ENCODE measurements at places on chromosomes 4 and X.
A peak's percentile ranks its signal among the peaks of the same experiment; 100 is the strongest.

GRCh38 chr4:78047366-78047765, 9.8 kb upstream of the FRAS1 start:
- no peak for DNase-seq

GRCh38 chr4:152864361-152864760, 71.8 kb upstream of the FHDC1 start:
- DNase-seq, result no peak

- DNase-seq, result no peak
Measured at GRCh38 chrX:482702-483203, 96.0 kb upstream of the PPP2R3B start.

DNA sequence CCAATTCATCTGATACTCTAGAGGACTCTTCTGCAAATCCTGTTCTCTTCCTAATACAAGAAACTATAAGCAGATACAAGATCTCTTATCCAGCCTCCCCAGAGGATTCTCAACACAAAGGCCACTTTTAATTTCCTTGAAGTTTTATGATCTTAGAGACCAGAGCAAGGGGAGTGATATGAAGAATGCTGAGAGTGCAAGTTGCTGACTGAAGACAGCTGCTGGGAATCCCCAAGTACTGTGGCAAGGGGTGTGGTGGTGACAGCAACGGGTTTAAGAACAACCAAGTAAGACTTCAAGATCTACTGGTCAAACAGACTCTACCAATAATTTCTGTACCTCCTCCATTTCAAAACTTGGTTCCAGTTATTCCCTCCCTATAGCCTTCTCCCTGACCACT, 7.0 kb downstream of the AMMECR1 start:
- peak; percentile 20 for DNase-seq

- DNase-seq, result peak; percentile 81
Measured at GRCh38 chr4:138734746-138735145, 280.8 kb upstream of the NOCT start.

- no peak for DNase-seq
Measured at GRCh38 chr4:47915378-47915777, 995 bp upstream of the NFXL1 start.

DNA sequence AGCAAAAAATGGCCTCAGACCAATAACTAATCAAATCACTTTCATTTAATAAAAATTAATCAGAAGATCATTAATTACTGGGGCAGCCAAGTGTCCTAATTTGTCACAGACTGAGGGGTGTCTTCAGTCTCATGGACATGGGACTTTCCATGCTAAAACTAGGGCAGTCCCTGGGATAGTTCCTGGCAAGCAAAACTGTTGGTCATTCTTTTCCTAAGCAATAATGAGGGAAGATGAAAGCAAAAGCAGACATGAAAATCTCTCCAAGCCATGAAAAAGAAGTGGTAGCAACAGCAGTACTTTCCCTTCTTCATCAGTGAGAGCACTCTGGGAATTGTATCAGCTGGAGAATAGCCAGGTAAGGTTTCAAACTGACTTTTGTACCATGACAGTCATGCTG, 3.7 kb upstream of the ANTXR2 start:
- no peak for DNase-seq

DNA sequence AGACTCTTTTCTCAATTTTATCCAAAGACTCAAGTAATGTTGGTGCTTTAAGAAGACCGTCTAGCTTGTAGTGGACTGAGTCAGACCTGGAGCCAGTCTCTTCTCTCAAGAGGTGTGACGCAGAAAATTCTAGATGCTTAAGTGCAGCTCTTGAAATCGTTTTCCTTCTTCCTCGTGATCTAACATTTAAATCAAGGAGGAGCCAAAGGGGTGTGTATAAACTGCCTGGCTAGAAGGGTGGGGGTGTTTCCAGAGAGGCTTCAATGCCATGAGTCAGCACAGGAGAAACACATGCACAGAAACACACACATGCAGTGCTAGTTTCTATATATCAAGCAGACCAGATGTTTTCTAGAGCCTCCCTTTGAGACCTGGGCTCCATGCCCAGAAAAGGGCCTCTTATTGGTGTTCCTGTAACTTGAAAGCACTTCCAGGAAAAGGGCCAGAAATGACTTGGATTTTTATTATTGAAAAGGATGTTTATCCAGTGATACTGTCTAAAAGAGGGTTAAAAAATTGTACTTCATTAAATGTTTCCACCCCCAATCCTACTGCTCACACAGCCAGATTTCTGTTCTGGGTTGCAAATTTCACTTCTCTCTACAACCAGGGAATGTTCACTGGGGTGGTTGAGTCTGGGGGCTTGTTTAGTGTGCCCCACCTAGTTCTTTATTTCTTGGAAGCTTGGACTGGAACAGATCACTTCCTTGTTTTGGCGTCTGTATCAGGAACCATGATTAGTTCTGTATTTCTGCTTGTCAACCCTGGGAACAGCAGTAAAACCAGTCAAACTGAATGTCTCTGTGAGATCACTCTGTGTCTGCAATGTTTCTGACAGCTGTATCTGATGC, at the start of gene CLIC2:
Gene CLIC2 (minus strand): TSS at position 129 of the 851 bp plus-strand sequence. CDS start 187 bp downstream, outside the sequence.
- peak; percentile 70 for DNase-seq

DNA sequence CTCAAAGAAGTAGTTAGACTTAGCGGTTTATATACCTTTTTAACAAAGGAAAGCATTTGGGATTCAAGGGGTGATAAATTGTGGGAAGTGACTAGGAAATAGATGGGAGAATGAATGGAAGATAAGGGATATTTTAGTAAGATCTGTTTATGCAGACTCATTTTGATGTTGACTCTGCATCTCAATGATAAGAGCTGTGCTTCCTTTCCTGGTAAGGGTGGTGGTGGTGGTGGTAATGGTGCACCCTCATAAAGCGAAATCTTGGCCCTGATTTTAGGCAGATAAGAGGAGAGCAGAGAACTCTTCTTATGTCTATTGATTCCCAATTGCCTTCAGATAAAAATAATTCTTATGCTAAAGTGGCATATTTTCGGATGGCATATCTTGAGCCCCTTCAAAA, 197.1 kb downstream of the SPRY1 start:
- DNase-seq, result no peak

DNA sequence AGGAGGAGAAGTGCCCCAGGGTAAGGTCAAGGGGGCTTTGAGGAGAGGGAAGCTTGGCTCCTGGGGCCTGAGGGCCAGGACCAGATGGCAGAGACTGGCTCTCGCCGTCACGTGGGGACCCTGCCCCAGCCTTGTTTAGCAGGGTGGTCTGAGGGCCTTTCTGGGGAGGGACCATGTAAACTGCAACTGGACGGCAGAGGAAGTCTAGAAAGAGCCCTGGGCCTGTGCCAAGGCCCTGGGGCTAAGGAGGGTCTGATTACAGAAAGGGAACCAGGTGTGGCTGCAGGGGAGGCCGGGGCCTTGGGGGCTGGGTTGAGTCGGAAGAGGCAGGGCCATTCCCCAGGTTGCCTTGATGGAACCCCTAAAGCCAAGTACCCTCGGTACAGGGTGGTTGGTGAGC, 1.8 kb upstream of the HGFAC start:
- DNase-seq, result no peak

DNA sequence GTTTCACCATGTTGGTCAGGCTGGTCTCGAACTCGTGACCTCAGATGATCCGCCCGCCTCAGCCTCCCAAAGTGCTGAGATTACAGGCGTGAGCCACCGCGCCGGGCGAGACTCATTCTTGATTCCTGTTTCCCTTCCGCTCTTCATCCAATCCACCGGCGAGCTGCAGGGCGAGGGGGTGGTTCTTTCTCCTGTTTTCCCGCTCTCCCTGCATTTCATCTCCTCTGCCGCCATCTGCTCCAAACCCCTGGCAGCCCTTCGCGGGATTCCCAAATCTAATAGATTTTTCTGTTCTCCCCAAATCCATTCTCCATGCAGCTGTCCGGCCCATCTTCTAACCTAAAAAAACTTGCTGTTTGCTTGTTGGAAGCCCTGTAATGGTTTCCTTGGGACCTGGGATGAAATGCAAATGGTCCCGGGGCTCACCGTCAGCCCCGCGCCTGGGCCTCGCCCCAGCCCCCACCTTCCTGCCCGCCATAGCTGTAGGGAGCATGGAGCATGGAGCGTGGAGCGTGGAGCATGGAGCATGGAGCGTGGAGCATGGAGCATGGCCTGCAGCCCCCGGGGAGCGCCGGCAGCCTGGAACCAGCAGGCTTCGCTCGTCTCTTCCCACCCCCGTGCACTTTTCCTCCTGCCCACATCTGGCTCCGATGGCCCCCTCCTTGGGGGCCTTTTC, 1.1 kb downstream of the ZFP42 start:
- no peak for DNase-seq

- DNase-seq, result no peak
Measured at GRCh38 chr4:7365462-7366179, 69.1 kb downstream of the PSAPL1 start.

GRCh38 chr4:66052426-66052825, 382.1 kb upstream of the EPHA5 start:
- DNase-seq, result no peak

DNA sequence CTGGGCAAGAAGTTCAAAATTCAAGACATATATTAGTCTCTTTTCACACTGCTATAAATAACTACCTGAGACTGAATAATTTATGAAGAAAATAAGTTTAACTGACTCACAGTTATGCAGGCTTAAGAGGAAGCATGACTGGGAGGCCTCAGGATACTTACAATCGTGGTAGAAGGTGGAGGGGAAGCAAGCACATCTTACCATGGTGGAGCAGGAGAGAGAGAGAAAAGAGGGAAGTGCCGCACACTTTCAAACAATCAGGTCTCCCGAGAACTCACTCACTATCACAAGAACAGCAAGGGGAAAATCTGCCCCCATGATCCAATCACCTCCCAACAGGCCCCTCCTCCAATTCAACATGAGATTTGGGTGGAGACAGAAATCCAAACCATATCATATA, 273.3 kb upstream of the RASGEF1B start:
- no peak for DNase-seq

DNA sequence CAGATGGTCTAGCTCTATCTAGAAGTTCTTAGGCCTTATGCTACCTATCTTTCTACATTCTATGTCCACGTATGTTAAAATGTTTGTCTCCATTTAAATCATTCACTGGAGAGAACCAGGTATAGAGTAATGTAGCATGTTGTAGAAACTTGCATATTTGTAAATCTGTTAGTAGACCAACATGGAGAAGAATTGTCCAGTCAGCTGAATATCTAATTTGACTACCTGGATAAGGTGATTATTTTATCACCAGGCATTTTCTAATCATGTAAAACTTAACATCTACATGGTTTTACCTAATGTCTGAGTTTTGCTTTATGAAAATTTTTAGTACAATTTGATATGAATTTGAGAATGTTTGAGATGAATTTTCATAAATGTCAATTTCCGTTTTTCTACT, 19.5 kb downstream of the REST start:
- DNase-seq, result no peak

DNA sequence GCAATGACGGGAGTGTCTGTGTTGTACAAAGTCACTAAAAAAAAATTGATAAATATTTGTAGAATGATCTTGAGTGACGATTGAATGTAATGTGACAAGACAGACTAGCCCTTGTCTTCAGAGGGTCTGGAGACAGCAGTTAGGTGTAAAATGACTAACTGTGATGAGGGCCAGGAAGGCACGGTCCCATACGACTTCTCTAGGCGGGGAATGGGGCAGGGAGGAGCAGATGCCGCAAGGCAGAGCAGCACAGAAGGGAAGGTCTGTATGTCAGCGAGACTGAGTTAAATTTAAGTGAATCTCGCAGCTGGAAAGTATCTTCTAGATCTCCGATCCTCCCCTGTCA, 405 bp downstream of the CENPE start:
- no peak for DNase-seq

DNA sequence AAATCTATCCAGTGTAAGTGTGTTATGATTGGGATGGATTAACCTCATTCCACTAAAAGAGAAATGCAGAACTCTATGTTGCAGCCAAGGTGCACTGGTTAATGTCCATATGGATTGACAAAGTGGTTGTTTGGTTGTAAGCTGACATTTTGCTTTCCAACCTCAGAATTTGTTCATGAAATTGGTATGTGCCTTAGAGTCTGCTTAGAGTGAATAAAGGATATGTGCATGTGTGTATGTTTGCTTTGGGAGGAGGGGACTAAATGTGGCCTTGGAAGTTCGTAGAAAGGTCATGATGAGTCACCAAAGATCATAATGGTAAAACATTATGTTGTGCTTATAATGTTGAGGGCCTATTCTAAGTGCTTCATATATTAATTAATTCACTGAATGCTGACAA, 44.1 kb upstream of the MBNL3 start:
- DNase-seq, result peak; percentile 33

DNA sequence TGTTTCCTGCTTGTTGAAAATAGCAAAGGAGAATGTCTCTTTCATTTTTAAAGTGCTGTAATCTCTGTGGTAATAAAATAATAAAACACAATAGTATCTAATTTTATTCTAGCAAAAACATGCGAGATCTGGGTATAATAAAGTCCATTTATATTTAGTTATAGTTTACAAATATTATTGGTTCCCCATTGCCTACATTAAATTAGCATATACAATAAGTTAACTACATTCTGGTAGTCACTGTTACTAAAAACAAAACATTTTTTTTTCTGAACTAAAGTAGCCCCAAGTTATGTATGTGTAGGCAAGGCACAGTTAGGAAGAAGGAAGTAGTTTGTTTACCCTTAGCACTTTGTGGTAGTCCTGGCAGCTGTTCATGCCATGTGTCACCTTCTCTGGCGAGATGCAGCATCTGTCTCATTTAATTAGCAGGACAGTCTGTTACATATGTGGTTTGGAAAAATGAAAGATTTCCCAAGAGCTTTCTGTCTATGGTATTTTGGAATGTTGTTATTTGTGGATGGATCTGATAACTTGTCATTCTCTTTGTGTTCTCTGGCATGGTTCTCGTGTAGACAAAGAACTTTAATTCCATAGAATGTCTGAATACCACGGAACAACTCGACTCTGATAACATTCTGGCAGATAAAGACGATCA, 231.3 kb upstream of the PITX2 start:
- peak; percentile 78 for DNase-seq

GRCh38 chr4:54414545-54414944, 185.5 kb downstream of the PDGFRA start:
- no peak for DNase-seq

DNA sequence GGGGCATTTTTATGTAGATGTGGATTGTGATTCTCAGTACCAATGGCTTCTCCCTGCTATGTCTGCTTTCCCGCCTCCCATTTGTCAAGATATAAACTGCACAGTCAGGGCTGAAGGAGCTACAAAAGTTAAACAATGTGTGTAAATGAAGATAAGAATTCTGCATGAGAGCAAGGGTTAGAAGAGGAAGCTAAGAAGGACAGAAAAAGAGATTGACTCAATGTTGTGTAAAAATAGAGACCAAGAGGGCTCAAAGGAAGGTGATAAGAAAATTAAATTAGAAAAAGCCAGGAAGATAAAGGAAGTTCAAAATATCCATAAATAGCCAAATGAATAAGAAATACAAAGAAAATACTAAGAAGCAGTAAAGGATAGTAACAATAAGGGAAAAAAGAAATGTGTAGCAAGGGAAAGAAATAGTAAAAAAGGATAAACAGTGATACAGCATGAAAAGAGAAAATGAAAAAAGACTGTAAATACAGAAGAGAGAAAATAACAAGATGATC, 82.5 kb downstream of the AMELX start:
- no peak for DNase-seq

All from cardiac fibroblast (primary cell).